ENCODE measurements at places on chromosomes 2 and 18.

GRCh38 chr2:162385536-162385935, 41.6 kb downstream of the GCA start:
- peak; percentile 20 for DNase-seq

DNA sequence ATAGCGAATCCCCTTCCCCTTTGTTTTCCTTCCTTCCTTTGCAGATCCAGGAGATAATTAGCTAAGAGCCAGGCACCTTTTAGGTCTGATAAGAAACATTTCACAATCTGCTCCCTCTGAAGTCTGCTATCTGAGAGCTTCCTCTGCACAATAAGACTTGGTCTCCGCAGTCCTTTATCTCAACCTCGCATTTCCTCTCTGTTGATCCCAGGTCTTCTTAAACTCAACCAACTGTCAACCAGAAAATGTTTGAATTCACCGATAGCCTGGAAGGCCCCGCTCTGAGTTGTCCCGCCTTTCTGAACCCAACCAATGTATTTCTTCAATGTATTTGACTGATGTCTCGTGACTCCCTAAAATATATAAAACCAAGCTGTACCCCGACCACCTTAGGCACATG, 78.4 kb upstream of the CTDP1 start:
- no peak for DNase-seq

DNA sequence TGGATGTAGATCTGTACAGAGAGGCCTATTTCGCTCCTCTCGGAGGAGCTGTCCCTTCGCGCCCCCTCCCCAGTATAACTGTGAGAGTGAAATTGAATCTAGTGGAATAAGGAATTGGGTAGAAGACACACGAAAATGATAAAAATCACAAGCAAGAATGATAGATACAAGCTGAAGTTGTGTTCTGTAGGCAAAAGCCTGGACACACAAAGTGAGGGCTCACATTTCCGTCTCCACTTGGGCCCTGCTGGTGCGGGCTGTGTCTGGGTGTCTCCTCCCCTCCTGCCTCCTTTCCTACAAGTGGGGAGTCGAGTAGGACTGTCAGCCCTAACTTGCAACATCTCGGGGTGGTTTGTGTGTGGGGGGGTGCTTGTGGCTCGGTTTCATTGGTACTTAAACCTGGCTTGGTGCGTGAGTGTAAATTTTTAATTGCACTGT, 457 bp upstream of the SP9 start:
- no peak for DNase-seq

DNA sequence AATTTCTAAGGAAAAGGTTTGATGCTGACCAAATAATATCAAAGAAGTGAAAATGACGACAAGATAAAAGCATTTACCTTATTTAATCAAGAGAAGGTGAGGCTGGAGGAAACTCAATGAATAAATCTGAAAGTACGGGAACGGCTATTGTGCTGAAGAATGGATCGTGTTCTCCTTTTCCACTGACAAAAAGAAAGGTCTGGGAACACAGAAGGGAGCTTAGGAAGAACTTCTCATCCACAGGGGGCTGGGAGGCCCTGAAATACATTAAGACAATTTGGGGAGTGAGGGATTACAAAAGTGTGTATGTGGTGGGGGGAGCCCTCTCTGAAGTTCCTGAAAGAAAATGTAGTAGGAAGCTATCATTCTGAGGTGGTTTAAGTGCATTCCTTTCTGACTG, 582.3 kb downstream of the SLC4A3 start:
- DNase-seq = no peak

GRCh38 chr2:100799686-100800085, 20.3 kb upstream of the NPAS2 start:
- no peak for DNase-seq

- DNase-seq = peak; percentile 19
Measured at GRCh38 chr18:41767960-41768359, 187.1 kb upstream of the PIK3C3 start.

DNA sequence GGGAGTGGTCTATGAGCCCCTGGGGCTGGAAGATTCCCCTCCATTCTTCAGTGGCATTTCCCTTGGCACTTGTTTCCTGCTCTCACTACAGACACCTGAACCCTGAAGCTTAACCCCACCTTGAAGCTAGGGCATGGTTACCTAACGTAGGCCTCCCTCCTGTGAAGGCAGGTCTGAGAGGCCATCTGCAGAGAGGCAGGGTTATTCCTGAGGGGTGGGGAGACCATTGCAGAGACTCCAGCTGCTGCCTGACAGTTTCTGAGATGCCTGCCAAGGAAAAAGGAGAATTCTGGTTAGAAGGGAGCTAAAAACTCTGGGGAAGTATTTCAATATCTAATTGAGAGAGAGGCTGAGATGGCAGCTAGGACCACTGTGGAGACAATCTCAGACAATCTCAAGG, 119.3 kb upstream of the NDUFV2 start:
- no peak for DNase-seq

DNA sequence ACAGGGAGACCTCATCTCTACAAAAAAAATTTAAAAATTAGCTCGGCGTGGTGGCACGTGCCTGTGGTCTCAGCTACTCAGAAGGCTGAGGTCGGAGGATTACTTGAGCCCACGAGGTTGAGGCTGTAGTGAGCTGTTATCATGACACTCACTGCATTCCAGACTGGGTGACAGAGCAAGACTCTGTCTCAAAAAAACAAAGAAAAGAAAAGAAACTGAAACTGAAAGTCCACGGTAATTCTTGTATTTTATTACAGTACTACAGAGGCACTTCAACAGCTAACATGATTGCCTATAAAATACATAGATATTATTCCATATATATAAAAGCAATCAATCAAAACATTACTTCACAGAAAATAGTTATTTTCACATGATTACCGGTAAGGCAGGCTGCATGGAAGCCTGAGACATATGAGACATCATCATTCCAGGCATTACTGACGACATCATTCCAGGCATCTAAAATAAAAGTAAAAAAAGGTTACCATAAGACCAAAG, 23.1 kb downstream of the PRPF40A start:
- DNase-seq = peak; percentile 31

- no peak for DNase-seq
Measured at GRCh38 chr18:27894746-27895145, 282.2 kb downstream of the CDH2 start.

DNA sequence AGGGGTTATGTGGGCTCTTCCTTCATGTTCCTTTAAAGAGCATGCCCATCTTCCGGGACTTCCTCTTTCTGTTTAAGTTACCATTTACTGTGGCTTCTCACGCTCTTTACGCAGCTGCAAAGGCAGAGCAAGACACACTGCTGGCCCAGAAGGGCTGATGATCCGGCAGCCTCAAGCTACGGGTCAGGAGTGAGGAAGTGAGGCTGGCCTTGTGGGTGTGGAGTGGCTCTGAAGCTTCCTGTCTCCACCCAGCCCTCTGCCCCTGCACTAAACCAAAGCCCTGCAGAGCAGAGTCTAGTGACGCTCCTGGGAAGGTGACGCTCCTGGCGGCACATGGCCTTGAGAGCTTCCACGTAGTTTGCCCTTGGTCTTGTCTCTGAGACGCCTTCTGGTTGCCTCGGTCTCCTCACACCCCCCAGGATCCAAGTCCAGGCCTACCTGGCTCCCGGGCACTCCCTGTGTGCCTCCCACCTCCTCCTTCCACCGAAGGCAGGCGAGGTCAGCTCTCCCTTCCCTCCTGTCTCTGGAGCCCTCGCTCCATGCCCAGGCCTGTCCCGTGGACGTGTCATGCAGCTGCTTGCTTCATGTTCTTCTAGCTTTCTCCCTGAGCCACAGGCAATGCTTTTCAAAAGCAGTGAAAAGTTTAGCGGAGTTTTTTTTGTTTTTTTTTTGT, 50.3 kb downstream of the ARL4C start:
- peak; percentile 87 for DNase-seq

DNA sequence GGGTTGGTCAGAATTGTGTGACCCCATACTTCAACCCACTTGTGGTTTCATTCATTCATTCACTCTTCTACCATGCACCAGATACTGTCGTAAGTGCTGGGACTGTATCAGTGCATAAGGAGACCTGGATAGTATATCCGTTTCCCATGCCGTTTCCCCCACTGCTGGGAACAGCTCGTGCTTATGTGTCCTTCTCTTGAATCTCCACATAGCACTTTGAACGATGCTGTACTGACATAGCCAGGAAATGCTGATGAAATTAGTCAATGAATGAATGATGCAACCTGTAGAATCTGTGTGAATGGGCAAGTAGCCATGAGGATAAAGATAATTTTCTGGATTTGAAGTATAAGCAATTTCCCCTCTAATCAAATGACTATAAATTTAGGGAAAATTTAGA, 276.1 kb downstream of the BCL2 start:
- no peak for DNase-seq

DNA sequence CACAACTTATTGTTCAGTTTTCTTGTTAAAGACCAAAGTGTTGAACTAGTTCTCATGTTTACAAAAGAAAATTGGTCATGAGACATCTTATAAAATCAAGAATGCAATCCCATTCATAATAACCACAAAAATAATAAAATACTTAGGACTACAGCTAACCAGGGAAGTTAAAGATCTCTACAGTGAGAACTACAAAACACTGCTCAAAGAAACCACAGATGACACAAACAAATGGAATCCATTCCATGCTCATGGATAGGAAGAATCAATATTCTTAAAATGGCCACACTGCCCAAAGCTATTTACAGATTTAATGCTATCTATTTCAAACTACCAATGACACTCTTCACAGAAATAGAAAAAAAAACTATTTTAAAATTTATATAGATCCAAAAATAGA, 1354.8 kb upstream of the CDH2 start:
- DNase-seq = no peak

- DNase-seq = no peak
Measured at GRCh38 chr2:39023649-39024048, 97.2 kb downstream of the SOS1 start.

DNA sequence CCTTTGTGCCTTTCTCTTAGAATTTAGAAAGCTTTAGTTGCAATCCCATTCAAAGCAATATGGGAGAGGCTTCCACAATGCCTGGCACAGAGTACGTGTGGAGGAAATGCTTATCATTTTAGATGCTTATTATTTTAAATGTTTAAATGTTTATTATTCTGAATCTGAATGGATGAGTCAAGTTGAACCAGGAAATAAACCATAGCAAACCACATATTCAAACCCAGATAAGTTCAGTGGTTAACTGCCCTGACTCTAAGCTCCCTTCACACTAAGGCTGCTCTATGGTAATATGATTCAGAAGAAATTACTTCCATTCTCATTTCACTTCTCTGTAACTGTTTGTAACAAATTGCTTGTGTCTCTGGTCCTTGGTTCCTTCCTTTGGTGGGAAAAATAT, 5.2 kb upstream of the PPP4R1 start:
- no peak for DNase-seq

DNA sequence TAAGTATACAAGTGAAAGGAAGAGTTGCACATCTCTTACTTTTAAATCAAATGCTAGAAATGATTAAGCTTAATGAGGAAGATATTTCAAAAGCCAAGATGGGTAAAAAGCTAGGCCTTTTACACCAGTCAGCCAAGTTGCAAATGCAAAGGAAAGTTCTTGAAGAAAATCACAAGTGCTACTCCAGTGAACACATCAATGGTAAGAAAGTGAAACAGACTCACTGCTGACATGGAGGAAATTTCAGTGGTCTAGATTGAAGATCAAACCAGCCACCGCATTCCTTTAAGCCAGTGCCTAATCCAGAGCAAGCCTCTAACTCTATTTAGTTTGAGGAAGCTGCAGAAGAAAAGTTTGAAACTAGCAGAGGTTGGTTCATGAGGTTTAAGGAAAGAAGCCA, 79.1 kb downstream of the RBBP8 start:
- DNase-seq = no peak

DNA sequence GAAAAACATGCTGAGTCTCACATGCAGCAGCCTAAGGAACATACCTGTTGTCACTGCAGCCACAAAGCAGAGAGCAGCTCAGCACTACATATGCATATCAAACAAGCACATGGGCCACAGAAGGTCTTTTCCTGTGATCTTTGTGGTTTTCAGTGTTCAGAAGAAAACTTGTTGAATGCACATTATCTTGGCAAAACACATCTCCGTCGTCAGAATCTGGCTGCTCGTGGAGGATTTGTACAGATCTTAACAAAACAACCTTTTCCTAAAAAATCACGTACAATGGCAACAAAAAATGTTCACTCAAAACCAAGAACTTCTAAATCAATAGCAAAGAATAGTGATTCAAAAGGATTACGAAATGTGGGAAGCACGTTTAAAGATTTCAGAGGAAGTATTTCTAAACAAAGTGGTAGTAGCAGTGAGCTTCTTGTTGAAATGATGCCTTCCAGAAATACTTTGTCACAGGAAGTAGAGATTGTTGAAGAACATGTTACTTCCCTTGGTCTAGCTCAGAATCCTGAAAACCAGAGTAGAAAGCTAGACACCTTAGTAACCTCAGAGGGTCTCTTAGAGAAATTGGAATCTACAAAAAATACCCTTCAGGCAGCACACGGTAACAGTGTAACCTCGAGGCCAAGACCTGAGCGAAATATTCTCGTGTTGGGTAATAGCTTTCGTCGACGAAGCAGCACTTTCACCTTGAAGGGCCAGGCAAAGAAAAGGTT, 34.1 kb downstream of the ZNF407 start:
- no peak for DNase-seq

DNA sequence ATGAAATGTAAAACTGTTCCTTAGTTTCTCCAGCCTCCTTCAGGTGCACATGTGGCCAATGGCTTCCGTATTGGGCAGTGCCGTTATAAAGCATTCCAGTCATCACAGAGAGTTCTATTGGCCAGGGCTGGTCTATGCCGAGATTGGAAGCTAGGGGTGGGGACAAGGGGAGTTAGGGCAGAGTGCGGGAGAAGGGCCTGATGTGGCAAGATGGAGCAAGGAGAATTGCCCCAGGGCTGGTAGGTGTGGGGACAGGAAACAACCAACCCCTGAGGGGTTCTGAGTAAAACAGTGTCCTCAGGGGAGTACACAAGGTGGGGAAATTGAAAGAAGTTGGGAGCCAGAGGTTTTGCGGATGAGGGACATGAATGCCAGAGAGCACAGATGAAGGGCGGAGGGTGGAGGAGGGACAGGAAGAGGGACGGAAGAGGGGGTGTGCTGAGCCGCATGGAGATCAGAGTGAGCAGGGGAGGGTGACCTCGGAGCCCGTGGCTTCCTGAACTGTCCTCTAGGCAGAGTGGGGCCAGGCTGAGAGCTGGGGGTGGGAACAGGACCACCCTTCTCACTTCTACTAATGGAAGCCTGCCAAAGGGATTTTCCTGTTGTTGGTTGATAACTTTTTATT, 9.1 kb upstream of the ATP6V1C2 start:
- DNase-seq = no peak

All from pons (tissue), 1 donor.